ENCODE measurements at places on chromosomes 11 and 22. TPM values are rescaled to one million over a fixed set of nuclear protein-coding genes. Genes with fewer than 3 reads are reported as not detected.

GGTLC3 gene
- 2.2 TPM for polyA plus RNA-seq

LYVE1 gene
- polyA plus RNA-seq, result 27.0 TPM

NRXN2 gene
- 1.1 TPM for polyA plus RNA-seq

CTSW gene
- polyA plus RNA-seq, result 3.5 TPM

SIRT3 gene
- polyA plus RNA-seq, result 23.0 TPM

- no peak for DNase-seq
Observed at GRCh38 chr11:44399968-44400367, 90.0 kb upstream of the ALX4 start.

GRCh38 chr11:81987829-81988472, 745.7 kb downstream of the FAM181B start:
- DNase-seq, result no peak

- no peak for DNase-seq
Observed at GRCh38 chr22:39933741-39934140, 26.5 kb upstream of the TMA7B start.

GRCh38 chr11:6574816-6575715, 28.4 kb downstream of the RRP8 start:
- no peak for DNase-seq

GRCh38 chr11:78876676-78877075, 302.0 kb upstream of the NARS2 start:
- no peak for DNase-seq

DNA sequence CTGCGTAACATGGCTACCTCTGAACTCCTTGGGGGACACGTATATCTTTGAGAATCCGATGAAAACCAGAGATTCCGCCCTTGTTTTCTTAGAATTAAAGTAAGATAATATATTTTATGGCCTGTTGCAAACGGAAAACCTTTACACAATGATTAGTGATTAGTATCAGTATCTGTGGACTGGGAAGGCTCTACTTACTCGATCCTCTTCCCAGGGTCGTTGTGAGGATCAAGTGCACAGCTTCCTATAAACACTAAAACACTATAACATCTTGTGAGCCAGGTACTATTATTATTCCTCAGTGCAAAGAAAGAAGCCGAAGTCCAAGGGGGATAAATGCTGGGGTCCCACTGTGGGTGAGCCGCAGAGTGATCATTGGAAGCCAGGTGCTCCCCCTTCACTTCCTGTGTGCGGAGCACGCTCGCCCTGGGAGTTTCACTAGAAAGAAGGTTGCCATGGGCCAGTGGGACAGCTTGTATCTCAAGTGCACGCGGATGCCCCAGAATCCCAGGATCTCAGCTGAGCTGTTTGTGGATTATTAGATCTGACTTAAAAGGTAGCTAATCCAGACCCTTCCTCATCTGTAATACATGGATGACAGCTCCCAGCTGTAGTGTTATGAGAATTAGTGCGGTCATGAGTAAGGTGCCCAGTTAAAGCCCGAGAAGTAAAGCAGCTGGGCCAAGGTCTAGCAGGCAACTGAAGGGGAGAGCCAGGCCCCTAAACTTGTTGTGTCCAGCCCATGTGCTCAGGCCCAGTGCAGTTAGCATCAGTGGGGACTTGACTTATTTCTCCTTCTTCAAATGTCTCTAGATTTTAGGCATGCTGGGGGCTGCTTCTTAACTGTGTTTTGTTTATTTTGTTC, 839 bp downstream of the CBY1 start:
- peak; percentile 63 for DNase-seq

Data from small intestine (tissue), 16 donors.